RCC 7860 (cell line): ENCODE measurements at places on chromosomes 12 and 14.

DNA sequence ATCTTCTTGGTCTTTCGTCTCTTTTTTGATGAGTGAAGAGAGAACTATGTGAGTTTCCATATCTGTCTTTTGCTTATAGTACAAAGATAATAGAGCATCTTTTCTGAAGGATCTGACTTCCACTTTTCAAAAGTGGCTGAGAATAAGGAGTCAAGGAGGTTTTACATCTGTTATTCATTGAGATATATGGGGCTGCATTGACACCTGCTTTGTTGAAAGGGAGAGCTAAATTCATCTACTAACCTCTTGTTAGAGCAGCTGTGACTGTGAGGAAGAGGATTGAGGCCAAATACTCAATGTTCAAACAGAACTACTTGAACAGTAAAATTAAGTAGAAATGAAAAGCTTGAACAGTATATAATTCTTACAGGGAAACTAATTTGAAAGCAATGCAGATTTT is 130.2 kb upstream of the ATP2B1 start:
- DNase-seq, result no peak

DNA sequence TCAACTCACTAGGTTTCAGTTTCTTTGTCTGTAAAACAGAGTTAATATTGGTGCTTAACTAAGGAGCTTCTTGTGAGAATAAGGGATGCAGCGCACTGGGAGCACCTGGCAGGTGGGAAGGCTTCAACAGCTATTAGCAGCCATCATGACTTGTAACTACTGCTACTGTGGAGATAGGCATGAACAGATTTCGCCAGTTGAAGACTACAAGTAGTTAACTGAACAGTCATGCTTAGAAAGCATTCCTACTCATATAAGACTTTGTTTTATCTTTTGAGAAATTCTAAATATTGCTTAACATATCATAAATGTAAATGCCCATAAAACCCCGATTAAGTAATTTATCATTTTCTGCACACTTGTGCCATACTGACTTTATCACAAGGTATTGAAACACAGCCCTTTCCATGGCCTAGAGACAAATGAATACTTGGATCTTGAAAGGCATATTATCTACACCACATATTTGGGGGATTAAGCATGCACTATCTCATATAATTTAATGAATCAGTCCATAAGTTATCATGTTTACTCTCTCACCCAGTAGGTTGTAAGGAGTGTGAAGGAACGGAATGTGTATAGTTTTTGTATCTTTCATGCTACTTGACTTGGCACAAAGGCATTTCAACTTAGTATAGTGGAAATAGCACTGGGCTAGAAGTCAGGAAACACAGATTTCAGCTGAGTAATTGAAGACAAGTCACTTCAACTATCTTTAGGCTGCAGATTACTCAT is 16.1 kb downstream of the NTN4 start:
- no peak for DNase-seq

GRCh38 chr12:96233939-96234461 is 39.8 kb downstream of the ELK3 start:
- DNase-seq, result no peak

GRCh38 chr12:93804392-93805179 is 127.4 kb downstream of the CRADD start:
- peak; percentile 11 for DNase-seq

DNA sequence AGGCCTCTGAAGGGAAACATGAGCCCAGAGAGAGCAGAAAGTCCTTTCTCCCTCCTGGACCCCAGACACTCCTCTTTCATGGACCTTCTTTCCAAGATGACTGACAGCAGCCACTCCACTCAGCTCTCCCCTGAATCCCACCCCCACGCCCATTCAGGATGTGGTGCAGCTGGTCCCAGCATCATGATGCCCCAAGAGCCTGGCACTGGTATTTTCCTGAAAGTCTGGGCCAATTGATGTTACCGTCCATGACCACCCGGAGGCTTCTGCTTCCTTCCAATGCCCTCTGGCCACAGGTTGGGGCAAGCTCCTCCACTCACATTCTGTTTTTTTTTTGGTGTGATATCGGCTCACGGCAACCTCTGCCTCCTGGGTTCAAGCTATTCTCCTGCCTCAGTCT is 112.6 kb downstream of the CALM1 start:
- no peak for DNase-seq

- DNase-seq, result no peak
These were observed 448.6 kb downstream of the FUT8 start for GRCh38 chr14:65860956-65861611.
